Glutamatergic neuron (in vitro differentiated cells): ENCODE measurements at places on chromosomes 2 and 18. TPM values are rescaled to one million over a fixed set of nuclear protein-coding genes. Genes with fewer than 3 reads are reported as not detected.

The GALNT3 gene
- 1.3 TPM for total RNA-seq

The MFSD2B gene
- 0.29 TPM for total RNA-seq

The EN1 gene
- total RNA-seq, result 0.39 TPM

The GAD1 gene
- total RNA-seq, result 0.44 TPM

The SALL3 gene
- 23.4 TPM for total RNA-seq

The PARD6G gene
- 25.2 TPM for total RNA-seq

The GNLY gene
- not detected for total RNA-seq

The MARCHF4 gene
- total RNA-seq, result 26.1 TPM

The IL37 gene
- not detected for total RNA-seq

The B3GNT7 gene
- 0.27 TPM for total RNA-seq

The SERPINB3 gene
- not detected for total RNA-seq

The RAB27B gene
- not detected for total RNA-seq

The FAHD2B gene
- total RNA-seq, result 21.2 TPM

The ABCB11 gene
- not detected for total RNA-seq

The GKN2 gene
- not detected for total RNA-seq

The GPR45 gene
- 0.44 TPM for total RNA-seq

The ZNF2 gene
- 3.3 TPM for total RNA-seq

The TRIM43 gene
- 2.3 TPM for total RNA-seq

The CHRNG gene
- 3.5 TPM for total RNA-seq

The CCDC85A gene
- total RNA-seq, result 12.1 TPM

The AQP4 gene
- total RNA-seq, result not detected

The MAB21L4 gene
- total RNA-seq, result not detected

The TUBB8B gene
- not detected for total RNA-seq

The HOXD12 gene
- not detected for total RNA-seq

The DSG3 gene
- total RNA-seq, result not detected

The TMEM163 gene
- total RNA-seq, result 27.7 TPM

The SLC4A3 gene
- total RNA-seq, result 24.4 TPM

The KIF5C gene
- total RNA-seq, result 673 TPM

The ZNF396 gene
- 2.1 TPM for total RNA-seq

The BMP10 gene
- total RNA-seq, result not detected

The CCDC102B gene
- total RNA-seq, result 8.1 TPM

The SP140 gene
- not detected for total RNA-seq

The NABP1 gene
- 13.0 TPM for total RNA-seq

The HOXD13 gene
- 0.17 TPM for total RNA-seq

The PTPRN gene
- total RNA-seq, result 104 TPM

The CCDC195 gene
- total RNA-seq, result not detected

The OSR1 gene
- total RNA-seq, result 0.42 TPM

The IL36RN gene
- not detected for total RNA-seq
